ENCODE measurements at places on chromosomes 16 and 17.

GRCh38 chr17:14298221-14298946 lies 2.5 kb upstream of the HS3ST3B1 start:
- H3K27me3 ChIP-seq, result peaks cover 57% of the 10 kb centered on the region
- H3K4me1 ChIP-seq, result peaks cover 23% of the 10 kb centered on the region
- no peak overlapping the region for H3K4me3 ChIP-seq
- H3K27ac ChIP-seq, result no peak overlapping the region
- no peak for DNase-seq

GRCh38 chr16:87165885-87166284 lies 151.3 kb downstream of the C16orf95 start:
- no peak overlapping the region for H3K27ac ChIP-seq
- no peaks in the 10 kb centered on the region for H3K36me3 ChIP-seq

DNA sequence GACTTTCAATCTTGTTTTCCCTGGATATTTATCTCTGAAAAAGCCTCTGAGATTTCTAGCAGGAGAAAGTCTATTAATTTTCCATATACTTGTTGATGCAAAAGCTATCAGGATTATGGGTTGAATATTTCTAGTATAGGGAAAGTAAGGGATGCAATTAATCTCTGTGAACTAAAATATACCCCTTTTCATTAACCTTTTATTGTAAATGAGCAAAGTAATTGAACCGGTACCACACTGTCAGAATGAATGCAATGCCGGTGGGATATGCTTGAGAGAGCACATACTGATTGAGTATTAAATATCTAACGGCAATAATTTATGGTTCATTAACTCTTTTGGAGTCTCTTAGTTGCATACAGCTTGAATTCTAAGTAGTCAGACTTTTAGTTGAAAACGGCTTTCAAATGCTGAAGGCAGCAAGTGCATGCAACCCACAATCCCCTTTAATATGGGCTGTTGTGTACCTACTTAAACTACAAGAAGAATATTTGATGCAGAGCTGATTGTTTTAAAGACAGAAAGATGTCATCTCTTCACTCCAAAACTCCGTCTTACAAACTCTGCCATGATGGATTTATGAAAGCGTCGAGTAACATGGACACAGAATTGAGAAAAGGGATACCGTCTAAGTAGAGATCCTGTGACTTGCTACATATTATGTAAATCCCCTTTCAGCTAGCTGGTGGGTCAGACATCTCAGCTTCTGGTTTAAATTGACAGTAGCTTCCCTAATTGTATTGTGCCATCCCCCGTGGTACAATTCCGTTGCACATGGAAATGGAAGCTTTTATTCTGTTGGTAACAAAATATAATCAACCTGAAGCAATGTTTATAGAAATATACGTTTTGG lies 141.3 kb upstream of the CDH8 start:
- H3K4me1 ChIP-seq, result no peaks in the 10 kb centered on the region
- no peak overlapping the region for H3K27ac ChIP-seq
- H3K27me3 ChIP-seq, result no peaks in the 10 kb centered on the region
- no peak for DNase-seq

DNA sequence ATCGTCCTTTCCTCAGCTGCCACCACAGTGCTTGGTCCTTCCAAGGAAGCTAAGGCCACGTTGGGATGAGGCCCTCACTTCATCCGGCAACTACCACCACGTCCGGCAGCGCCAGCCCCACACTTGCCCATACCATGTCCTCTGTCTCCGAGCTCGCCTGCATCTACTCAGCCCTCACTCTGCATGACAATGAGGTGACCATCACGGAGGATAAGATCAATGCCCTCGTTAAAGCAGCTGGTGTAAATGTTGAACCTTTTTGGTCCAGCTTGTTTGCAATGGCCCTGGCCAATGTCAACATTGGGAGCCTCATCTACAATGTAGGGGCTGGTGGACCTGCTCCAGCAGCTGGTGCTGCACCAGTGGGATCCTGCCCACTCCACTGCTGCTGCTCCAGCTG lies 44.9 kb downstream of the TTC19 start:
- H3K4me3 ChIP-seq, result no peak overlapping the region
- no peaks in the 10 kb centered on the region for H3K27me3 ChIP-seq
- H3K27ac ChIP-seq, result no peak overlapping the region
- H3K36me3 ChIP-seq, result peaks cover 22% of the 10 kb centered on the region

- H3K36me3 ChIP-seq, result no peaks in the 10 kb centered on the region
- no peak overlapping the region for H3K27ac ChIP-seq
- H3K4me1 ChIP-seq, result peaks cover 46% of the 10 kb centered on the region
These were observed 82.0 kb downstream of the ANKRD11 start for GRCh38 chr16:89408315-89408714.

GRCh38 chr17:14429084-14429483 lies 128.2 kb downstream of the HS3ST3B1 start:
- DNase-seq, result no peak
- no peaks in the 10 kb centered on the region for H3K27me3 ChIP-seq
- no peaks in the 10 kb centered on the region for H3K36me3 ChIP-seq
- no peak overlapping the region for H3K27ac ChIP-seq
- H3K4me3 ChIP-seq, result no peak overlapping the region

DNA sequence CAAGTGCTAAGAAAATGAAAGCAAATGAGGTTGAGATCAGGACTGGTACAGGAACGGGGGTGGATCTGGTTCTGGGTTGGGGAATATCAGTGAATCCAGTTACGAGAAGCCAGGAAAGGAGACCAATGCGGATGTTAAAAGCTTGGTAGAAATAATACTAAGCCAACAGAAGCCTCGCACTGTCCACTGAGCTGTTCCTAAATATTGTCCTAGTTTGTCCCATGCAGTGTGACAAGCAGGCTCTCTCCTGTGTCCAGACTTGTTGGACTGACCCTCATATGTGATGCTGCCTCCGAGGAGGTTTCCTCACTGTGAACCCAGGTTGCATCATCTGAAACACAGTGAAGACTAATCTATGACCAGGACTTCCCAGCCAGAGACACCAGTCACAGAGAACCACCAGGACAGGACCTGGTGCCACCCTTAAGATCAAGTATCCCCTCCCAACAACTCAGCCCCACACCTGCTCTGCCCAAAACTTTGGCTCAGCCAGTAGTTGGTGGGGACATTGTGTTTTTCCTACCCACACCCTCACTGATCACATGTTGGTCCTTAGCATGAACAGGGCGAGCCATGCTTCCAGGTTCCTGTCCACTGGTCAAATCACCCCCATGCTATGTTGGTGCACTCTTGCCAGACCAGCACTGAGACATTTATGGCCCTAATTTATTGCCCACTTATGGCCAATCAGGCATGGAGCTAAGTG lies 32.7 kb upstream of the SCNN1B start:
- H3K4me3 ChIP-seq, result no peak overlapping the region
- no peak for DNase-seq
- H3K4me1 ChIP-seq, result no peaks in the 10 kb centered on the region
- H3K27me3 ChIP-seq, result no peaks in the 10 kb centered on the region

DNA sequence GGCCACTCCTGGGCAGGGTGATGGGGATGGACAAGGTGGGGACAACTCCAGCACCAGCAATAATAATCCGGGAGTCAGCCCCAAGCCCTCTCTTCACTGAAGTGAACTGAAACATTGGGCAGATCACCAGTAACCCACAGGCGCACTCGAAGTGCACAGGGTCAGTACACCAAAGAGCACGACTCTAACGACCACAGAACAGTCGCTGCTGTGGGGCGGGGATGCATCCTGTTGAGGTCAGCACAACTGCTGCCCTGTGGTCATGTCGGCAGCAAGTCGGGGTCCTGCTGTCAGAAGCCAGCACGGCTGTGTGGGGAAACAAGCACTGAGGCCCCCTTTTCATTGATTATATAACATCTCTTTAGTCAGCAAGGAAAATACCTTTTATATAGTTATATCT lies 14.6 kb downstream of the DNASE1 start:
- H3K36me3 ChIP-seq, result peaks cover 7% of the 10 kb centered on the region
- DNase-seq, result no peak
- H3K27me3 ChIP-seq, result no peaks in the 10 kb centered on the region
- no peak overlapping the region for H3K4me3 ChIP-seq
- H3K27ac ChIP-seq, result no peak overlapping the region
- no peaks in the 10 kb centered on the region for H3K4me1 ChIP-seq

- no peak overlapping the region for H3K27ac ChIP-seq
- H3K4me1 ChIP-seq, result no peaks in the 10 kb centered on the region
- H3K27me3 ChIP-seq, result no peaks in the 10 kb centered on the region
- no peak for DNase-seq
These were observed 14.7 kb downstream of the TXNDC11 start for GRCh38 chr16:11727796-11728543.

GRCh38 chr17:57999496-58000017 lies 7.5 kb downstream of the SRSF1 start:
- H3K27me3 ChIP-seq, result no peaks in the 10 kb centered on the region
- H3K36me3 ChIP-seq, result peaks cover 14% of the 10 kb centered on the region
- peaks cover 26% of the 10 kb centered on the region for H3K4me1 ChIP-seq
- no peak overlapping the region for H3K27ac ChIP-seq
- peak; percentile 80 for DNase-seq

- no peaks in the 10 kb centered on the region for H3K4me1 ChIP-seq
- H3K27ac ChIP-seq, result no peak overlapping the region
- DNase-seq, result no peak
- H3K27me3 ChIP-seq, result no peaks in the 10 kb centered on the region
- H3K36me3 ChIP-seq, result peaks cover 2% of the 10 kb centered on the region
- H3K4me3 ChIP-seq, result no peak overlapping the region
These were observed 78.6 kb downstream of the CDK5R1 start for GRCh38 chr17:32565401-32565800.

GRCh38 chr16:82328881-82329469 lies 159.0 kb upstream of the MPHOSPH6 start:
- no peaks in the 10 kb centered on the region for H3K27me3 ChIP-seq
- DNase-seq, result no peak
- H3K4me1 ChIP-seq, result no peaks in the 10 kb centered on the region
- no peak overlapping the region for H3K27ac ChIP-seq
- no peak overlapping the region for H3K4me3 ChIP-seq

DNA sequence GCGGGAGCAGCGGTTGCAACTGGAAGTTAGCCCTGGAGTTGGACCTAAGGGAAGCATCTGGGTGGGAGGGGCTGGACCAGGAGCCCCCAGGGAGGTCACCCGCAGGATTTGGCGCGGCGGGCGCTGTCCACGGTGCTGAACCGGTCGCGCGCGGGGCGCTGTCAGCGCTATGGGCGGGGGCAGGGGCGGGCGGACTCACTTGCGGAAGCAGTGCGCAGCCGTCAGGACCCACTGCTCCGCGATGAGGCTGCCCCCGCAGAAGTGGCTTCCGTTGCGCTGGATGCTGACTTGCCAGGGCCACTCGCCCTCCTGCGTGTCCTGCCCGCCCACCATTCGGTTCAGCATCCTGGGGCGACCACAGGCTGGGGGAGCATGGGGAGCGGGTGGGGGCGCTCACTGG lies 4.5 kb downstream of the PRSS27 start:
- H3K4me1 ChIP-seq, result no peaks in the 10 kb centered on the region
- H3K27me3 ChIP-seq, result no peaks in the 10 kb centered on the region
- H3K36me3 ChIP-seq, result no peaks in the 10 kb centered on the region
- no peak overlapping the region for H3K4me3 ChIP-seq
- DNase-seq, result peak; percentile 49

DNA sequence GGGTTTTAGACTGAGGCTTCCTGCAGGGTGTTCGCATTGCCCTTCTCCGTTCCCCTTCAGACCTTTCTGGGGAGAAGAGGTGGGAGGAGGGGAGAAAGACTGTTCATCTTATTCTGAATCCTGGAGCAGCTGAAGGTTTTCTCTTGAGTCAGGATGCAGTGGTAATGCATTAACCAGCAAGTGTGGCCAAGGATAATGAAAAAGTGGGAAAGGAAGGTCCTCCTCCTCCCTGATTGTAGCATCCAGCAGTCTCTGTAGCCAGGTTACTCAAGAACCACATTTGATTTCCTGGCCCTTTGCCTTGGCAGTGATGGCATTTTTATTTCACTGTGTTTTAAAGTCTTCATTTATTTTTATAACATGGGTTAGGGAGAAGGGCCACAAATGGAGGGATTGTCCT lies 59.1 kb downstream of the CYLD start:
- no peak overlapping the region for H3K27ac ChIP-seq
- H3K4me3 ChIP-seq, result no peak overlapping the region
- H3K27me3 ChIP-seq, result no peaks in the 10 kb centered on the region

DNA sequence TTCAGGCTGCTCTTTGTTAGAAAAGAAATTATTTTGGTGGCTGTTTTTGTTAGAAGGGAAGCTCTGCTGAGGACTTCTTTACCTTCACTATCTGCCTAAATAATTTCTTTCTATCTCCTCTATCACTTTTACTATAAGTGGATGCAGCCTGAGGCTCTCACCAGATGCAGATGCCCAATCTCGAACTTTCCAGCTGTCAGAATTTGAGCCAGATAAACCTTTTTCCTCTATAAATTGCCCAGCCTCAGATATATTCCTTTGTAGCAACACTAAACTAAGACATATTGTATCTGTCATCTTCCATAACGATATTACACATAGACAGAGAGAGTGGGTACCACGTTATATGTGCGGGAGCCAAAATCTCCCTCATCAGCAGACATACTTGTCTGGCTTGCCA lies 15.7 kb upstream of the CDH8 start:
- H3K27me3 ChIP-seq, result no peaks in the 10 kb centered on the region
- H3K4me3 ChIP-seq, result no peak overlapping the region
- no peaks in the 10 kb centered on the region for H3K36me3 ChIP-seq
- no peaks in the 10 kb centered on the region for H3K4me1 ChIP-seq
- H3K27ac ChIP-seq, result no peak overlapping the region
- DNase-seq, result no peak

- peaks cover 2% of the 10 kb centered on the region for H3K36me3 ChIP-seq
- H3K27me3 ChIP-seq, result no peaks in the 10 kb centered on the region
- DNase-seq, result no peak
- H3K27ac ChIP-seq, result no peak overlapping the region
- no peak overlapping the region for H3K4me3 ChIP-seq
These were observed 29.6 kb downstream of the LITAF start for GRCh38 chr16:11556945-11557720.

GRCh38 chr17:17412326-17412725 lies 64.5 kb upstream of the MED9 start:
- peaks cover 38% of the 10 kb centered on the region for H3K4me1 ChIP-seq
- H3K27ac ChIP-seq, result peak overlapping the region; percentile 14
- DNase-seq, result peak; percentile 43
- no peaks in the 10 kb centered on the region for H3K36me3 ChIP-seq
- no peak overlapping the region for H3K4me3 ChIP-seq

DNA sequence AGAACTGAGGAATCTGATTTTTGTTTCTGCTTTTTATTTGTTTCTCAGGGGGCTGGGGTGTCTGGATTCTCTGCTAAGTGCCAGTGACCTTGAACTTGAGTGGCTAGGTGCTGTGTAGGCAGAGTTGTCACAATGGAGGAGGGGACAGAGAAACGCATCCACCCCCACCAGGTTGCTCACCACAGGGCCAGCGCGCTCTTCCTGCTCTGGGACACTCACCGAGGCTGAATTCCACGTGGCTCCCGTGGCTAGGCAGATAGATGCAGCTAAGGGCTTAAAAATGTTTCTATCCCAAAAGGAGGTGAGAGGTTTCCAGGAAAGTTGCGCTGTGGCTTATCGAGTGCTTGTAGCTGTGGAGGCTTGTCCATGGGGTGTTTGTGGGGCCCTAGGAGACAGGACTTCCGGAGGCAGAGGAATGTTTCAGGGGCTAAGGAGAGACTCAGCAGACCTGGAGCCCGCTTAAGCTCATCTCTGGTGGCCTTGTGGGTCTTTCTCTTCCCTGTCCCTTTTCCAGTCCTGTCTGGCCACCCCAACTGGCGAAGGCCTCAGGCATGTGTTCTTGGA lies 36.8 kb downstream of the ADCY7 start:
- no peaks in the 10 kb centered on the region for H3K27me3 ChIP-seq
- H3K27ac ChIP-seq, result no peak overlapping the region
- H3K4me3 ChIP-seq, result no peak overlapping the region
- DNase-seq, result no peak

All from endothelial cell of umbilical vein (primary cell).